ENCODE measurements at places on chromosomes 1 and 21. TPM values are rescaled to one million over a fixed set of nuclear protein-coding genes. Genes with fewer than 3 reads are reported as not detected.

- peaks cover 32% of the 10 kb centered on the region for H3K27me3 ChIP-seq
- H3K4me3 ChIP-seq, result no peak overlapping the region
- H3K4me1 ChIP-seq, result no peaks in the 10 kb centered on the region
- no peak overlapping the region for H3K27ac ChIP-seq
- no peak for DNase-seq
Measured at GRCh38 chr1:20726118-20726911, 6.2 kb downstream of the SH2D5 start.

DNA sequence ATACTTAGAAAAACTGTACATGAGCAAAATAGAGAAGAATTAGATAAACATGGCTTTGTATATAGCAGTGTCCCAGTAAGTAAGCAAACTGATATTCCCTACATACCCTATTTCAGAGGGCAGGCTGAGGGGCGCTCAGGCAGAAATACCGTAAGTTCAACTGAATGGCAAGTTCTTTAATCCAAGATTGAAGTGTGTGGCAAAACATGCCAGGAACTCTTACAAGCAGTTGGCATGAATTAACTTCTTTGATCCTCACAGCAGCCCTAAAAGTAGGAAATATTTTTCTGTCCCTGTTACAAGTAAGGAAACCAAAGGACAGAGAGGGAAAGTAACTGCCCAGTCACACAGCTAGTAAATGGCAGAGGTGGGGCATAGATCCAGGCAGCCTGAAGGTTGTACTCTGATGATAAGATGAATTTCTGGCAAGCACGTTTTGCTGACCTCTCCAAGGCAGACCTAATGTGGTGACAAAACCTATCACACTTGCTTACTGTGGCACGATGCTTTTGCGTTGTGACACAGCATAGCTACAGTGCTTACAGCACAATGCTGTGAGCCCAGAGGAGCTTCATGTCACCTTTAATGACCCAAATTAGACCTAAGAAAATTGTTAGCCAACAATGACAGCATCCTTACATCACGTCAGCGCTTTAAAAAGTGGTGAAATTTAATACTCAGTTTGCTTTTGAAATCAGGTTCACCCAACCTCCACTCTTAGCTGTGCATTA lies 35.0 kb upstream of the THEM4 start:
- DNase-seq, result no peak
- peaks cover 28% of the 10 kb centered on the region for H3K4me1 ChIP-seq
- no peaks in the 10 kb centered on the region for H3K27me3 ChIP-seq
- peak overlapping the region; percentile 84 for H3K27ac ChIP-seq

DISP1 gene
- total RNA-seq, result 17.2 TPM

AMY2A gene
- total RNA-seq, result not detected

PKP1 gene
- 2.1 TPM for total RNA-seq
